ENCODE measurements at places on chromosomes 12 and 14.
A peak's percentile ranks its signal among the peaks of the same experiment; 100 is the strongest.

GRCh38 chr12:68451261-68452077, 119.3 kb upstream of the MDM1 start:
- DNase-seq = no peak

DNA sequence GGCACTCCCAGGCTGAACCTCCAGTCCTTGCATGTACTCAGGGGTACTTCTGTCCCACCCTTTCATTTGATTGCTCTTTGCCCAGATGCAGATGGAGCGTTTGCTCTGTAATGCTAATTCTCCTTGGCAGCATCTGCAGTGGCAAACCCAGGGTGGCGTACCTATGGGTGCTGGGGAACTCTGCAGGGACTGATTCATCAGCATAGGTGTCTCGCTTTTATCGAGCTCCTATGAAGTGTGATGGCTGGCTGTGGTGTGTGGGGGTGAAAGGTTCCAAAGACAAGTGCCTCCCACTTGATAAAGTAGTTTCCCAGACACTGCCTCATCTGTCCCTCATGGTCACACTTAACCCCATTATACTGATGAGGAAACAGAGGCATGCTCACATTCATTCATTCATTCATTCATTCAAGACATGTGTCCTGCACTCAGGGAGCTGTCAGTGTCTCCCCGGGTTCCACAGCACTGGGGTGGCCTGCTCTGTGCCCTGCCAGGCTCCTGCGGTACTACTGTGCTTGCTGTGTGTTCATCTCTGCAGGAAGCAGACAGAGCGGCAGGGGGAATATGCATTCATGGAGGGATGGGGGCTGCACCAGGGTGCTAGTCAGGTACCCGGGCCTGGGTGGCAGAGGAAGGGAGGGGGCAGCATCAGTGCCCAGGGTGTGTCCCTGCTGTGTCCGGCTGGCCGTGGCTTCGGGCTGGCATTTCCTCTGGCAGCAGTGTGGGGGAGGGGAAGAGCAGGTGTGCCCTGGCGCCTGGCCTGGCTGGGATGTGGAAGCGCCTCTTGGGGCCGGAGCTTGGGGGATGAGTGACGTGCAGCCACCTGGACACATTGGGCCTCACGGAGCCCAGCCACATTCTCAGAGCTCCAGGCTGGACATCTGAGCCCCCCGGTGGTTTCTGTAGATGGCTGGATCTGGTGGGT, 110.9 kb downstream of the TSPAN9 start:
- no peak for DNase-seq

DNA sequence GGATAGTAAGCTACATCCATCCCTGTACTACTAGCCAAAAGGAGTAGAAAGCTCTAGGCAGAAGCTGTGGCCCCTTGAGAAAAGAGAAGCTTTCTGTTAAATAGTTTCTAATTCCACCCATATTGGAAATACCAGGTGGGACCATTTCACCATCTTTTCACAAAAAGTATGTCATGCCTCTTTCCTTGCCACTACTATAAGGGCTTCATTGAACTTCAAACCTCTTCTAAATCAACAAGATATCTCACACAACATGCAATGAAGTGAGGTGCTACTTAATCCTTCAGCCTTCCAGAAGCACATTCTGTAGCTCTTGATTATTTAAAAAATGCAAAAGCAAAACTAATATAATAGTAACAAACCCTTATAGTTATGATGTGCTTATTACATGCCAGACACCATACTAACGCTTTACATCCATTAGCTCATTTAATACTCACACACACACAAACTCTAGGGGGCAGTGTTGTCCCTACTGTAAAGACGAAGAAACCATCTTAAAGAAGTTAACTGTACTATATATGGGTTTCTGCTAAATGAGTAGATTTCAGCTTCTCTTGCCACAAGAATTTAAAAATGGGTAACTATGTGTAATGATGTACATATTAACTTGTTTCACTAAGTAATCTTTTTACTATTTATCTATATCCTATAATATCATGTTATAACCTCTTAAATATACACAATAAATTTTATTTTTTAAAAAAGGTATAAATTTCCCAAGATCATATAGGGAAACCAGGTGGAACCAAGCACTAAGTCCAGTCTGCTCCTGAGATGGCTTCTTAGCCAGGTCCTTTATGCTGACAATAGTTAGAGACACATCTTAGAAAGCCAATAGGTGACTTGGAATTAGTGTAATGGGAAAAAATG, 124.4 kb downstream of the RPS29 start:
- DNase-seq = peak; percentile 2

DNA sequence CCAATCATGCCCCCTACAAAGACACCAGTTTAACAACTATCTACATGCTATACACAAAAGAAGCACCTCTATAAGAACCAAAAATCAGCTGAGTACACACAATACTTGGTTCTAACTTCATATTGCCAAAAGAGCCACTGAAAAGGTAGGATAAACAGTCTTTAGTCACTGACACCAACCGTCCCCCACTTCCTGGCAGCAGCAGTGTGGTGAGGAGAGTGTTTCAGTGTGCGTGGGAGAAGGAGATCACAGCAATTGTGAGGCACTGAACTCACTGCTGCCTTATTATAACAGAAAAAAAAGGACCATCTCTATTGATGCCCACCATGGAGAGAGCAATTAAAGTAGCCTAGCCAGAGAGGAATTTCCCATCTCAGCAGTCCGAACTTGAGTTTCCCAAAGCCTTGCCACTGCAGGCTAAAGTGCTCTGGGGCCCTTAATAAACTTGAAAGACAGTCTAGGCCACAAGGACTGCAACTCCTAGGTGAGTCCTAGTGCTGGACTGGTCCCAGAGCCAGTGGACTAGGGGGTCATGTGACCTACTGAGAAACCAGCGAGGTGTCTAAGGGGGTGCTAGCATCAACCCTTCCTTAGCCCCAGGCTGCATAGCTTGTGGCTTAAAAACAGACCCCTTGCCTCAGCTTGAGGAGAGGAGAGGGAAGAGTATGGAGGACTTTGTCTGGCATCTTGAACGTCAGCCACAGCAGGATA, 37.1 kb upstream of the LMNTD1 start:
- DNase-seq = no peak

GRCh38 chr12:79782172-79782900, 91.6 kb upstream of the PAWR start:
- DNase-seq = no peak

DNA sequence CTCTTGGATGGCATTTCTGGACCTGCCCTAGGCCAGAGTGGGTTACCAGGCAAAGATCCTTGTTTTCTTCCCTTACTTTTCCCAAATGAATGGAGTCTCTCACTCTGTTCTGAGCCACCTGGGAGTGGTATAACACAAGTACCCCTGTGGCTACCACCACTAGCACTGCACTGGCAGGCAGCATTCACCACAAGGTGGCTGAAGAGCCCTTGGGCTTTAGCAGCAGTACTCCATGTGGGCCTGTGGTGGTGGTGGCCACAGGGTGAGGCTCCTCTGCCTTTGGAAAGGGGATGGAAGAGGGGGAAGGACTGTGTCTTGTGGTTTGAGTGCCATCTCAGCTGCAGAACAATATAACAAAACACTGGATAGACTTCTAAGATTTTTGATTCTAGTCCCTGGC, 38.1 kb upstream of the LMNTD1 start:
- no peak for DNase-seq

DNA sequence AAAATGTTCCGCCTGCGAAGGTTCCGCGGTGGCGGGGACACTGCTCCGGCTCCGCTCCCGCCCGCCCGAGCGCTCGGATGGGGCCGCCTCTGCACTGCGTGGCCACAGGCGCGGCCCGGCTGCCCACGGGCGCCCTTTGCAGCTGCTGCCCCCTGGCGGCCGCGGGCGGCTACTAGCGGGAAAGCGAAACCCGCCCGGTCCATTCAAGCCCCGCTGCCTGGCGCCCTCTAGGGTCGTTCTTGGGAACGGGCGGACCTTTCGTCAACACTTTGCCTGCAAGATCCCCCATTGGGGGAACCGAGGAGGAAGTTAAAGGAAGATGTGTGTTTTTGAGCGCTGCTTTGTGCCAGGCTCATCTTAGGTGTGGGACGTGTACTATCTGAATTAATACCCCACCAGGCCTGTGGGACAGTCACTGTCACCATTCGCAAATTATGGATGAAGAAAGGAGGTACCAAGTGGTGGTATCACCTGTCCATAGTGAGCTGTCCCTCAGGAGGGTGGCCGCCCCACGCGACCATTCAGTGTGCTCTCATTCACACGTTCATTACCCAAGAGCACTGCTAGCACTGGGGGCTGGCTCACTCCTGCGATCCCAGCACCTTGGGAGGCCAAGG, 19.4 kb downstream of the GPR132 start:
- peak; percentile 87 for DNase-seq

DNA sequence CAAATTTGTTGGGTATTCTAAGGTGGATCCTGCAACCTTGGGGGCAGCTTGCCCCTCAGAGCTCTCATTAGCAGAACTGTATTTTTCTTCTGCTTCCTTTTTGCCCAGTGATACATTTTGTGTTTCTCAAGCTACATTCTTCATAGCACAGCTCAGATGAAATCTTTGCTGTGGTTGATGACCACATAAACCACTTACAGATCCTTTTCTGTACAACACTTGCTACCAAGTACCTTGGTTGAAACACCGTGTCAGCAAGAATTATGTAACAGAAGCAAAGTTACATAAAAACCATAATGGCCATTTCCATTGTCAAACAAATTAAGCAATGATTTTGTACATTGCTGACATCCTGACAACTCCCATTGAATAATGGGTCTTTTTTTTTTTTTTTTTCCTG, 9.7 kb upstream of the PLBD1 start:
- DNase-seq = no peak

DNA sequence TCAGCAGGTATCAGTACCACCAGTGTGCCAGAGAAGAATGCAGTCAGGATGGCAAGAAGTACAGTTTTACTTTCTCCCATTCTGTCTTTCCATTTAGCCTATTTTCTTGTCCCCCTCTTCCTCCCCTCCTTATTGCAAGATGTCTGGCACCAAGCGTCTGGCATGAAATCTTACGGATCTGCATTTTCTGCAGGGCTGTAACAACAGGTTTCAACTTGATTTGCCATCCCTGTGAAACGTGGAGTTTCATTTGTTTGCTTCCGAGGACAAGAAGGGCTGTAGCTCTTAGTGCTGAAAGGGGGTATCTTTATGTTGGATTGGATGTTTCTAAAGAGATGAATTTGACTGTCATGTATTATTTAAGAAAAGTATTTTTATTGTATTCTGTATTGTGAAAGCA, 1110.6 kb downstream of the BCL11B start:
- DNase-seq = no peak

- DNase-seq = no peak
These were observed 541.4 kb upstream of the ATP2B1 start for GRCh38 chr12:90250042-90250441.

GRCh38 chr12:22169376-22169775, 123.4 kb downstream of the CMAS start:
- no peak for DNase-seq

DNA sequence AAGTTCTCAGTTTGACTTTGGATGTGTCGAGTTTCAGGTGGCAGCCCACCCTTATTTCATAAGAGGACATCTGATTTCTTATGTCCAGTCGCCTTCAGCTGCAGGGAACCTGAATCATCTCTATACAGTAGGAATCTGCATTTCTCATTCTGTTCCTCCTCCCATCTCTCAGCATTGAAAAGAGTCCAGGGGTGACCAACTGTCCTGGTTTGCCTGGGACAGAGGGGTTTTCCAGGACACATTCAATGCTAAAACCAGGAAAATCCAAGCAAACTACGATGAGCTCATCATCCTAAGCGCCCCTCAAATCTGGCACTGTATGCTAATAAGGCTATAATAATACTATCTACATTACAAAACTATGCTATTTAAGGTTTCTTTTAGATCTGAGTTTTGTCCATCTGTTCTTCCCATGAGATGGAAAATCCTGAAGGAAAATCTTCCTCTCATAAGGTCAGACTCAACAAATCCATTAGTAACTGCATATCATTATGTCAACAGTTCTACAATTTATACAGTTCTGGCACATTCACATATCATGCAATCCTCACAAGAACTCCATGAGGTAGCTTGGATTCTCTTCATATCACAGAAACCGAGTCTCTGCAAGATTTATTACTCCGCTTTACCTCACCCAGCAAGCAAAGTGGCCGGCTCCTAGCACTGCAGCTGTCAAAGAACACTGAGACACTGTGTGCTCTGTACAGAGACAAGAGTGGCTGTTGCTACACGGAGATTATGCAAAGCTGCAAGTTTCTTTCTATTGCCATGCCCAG, 15.6 kb upstream of the CALM1 start:
- DNase-seq = no peak

- no peak for DNase-seq
These were observed 44.3 kb downstream of the ATP23 start for GRCh38 chr12:57985685-57986084.

DNA sequence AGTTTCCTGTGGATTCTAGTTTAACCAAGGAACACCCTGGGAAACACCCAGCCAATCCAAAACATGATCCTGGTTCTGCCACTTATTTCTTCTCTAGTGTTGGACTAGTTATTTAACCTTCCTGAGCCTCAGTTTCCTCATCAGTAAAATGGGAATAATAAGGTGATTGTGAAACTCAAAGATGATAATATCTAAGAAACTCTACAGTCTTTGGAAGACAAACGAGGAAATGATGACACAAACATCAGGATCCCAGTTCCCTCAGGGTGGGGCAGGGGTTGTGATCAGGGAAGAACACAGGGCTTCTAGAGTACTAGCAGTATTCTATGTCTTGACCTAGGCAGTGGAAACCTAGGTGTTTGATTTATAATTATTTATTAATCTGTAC, 18.1 kb upstream of the TMEM106C start:
- no peak for DNase-seq

DNA sequence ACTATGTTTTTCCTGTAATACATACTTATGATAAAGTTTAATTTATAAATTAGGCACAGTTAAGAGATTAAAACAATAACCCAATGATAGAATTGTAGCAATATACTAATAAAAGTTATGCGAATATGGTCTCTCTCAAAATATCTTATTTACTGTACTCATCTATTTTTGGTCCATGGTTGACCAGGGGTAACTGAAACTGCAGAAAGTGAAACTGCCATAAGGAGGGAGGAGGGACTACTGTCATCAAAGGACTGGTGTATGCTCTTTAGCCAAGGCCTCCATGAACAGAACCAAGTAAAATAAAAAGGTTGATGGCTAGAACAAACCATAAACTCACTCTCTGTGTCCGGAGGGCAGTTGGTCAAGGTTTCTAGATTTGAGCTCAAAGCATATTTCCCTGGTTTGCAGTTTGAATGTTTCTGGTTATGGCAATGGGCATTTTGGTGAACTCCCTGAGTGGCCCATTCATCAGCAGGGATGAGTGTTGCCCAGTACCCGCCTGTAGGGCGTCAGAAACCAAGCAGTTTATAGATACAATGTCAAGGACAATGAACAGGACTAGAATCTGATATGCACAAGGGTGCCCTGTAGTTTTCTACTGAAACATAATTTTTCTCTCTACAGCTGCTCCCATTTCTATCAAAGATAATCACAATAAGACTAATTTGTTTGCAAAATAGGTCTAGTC, 19.8 kb downstream of the LEMD3 start:
- DNase-seq = no peak

DNA sequence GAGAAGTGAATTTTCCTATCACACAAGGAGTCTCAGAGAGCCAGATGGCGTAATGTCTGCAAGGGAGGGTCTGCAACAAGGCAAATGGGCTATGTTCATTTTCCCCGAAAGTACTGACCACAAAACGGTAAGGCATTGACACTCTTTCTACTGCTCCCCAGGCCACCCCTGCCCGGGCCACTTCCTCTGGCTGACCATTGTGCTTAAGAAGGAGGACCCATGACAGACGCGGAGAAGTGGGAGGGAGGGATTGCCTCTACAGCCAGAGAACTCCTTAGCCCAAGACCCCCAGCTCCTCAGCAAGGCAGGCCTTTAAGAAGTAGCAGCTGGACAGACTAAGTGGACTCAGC, 1.2 kb downstream of the NCKAP5L start:
- DNase-seq = no peak

- DNase-seq = peak; percentile 28
These were observed 764 bp upstream of the SPTB start for GRCh38 chr14:64880221-64881121.
